Thyroid gland (tissue), 4 donors: ENCODE measurements at places on chromosomes 4 and X.

DNA sequence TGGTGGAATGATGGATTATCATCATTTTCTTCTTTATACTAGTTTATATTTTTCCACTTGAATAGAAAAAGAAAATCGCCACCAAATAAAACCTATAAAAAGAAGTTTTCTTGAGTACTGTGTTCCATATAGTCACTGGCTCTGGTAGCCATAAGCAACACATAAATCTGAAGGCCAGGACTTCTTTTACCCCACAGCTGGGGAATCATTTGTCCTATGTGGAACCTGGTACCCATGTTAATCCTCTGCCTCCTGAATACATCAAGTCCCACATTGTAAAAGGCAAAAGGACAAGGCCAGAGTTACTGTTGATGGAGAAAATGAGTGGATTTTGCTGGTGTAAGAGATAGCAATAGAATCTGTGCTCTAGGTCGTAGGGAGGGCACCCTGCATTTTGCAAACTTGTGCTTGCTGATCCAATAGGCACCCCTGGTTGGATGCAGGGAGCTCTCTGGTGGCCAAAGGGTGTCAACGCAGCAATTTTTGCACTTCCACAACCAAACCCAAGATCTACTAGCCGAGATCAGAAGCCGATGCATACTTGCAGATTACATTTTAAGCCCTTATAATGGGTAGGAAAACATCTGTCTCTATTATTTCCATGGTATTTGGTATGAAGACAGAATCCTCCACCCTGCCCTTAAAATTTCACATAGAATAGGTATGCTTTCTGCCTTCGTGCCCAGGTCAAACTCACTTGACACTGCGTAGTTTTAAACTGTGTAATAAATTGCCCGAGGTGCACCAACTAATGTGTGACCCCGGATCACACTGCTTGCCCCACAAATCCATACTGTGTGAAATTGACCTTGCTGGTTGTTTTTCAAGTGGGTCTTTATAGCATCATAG is 146.2 kb upstream of the SCML1 start:
- DNase-seq = peak; percentile 66

- no peak for DNase-seq
Measured at GRCh38 chrX:46681849-46682248, 77.1 kb downstream of the SLC9A7 start.

GRCh38 chr4:138838251-138838650 is 177.3 kb upstream of the NOCT start:
- no peak for DNase-seq

- DNase-seq = no peak
Measured at GRCh38 chr4:184234155-184234554, 16.5 kb upstream of the ENPP6 start.

GRCh38 chr4:159191989-159192388 is 89.1 kb downstream of the RAPGEF2 start:
- DNase-seq = no peak

DNA sequence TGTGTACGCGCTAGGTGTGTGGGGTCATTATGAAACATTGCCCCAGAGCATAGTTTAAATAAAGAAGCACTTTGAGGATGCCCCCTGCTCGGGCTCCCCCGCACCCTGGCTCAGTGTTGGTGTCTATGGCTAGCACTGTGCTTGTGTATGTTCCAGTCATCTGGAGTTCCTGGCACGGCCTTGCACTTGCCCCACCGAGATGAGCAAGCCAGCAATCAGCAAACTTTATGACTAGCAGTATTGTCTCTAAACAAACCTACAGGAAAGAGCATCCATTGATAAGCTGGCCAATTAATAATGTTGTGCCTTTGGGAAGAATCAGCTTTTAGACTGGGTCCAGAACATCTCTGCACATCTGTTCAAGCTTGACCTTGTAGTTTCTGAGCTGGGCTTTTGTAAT is 707 bp upstream of the SHROOM4 start:
- DNase-seq = no peak

DNA sequence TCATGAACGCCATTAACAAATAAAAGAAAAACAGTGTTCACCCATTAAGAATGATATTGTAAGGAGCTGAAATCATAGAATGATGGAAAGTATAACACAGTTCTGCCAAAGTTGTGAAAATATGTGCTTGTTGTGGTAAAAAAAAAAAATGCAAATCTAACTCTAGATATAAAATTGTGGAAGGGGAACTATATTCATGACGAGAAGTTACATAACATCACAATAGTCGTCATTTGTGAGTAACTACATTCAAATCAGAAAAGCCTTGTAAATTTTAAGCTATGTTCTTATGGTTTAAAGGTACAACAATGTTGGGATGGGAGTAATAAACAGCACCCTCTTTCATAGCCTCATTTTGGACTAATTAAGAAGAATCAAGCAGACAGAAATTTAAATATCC is 57.6 kb upstream of the PRDM8 start:
- DNase-seq = no peak

- no peak for DNase-seq
Measured at GRCh38 chr4:23163647-23164436, 471.1 kb downstream of the GBA3 start.

DNA sequence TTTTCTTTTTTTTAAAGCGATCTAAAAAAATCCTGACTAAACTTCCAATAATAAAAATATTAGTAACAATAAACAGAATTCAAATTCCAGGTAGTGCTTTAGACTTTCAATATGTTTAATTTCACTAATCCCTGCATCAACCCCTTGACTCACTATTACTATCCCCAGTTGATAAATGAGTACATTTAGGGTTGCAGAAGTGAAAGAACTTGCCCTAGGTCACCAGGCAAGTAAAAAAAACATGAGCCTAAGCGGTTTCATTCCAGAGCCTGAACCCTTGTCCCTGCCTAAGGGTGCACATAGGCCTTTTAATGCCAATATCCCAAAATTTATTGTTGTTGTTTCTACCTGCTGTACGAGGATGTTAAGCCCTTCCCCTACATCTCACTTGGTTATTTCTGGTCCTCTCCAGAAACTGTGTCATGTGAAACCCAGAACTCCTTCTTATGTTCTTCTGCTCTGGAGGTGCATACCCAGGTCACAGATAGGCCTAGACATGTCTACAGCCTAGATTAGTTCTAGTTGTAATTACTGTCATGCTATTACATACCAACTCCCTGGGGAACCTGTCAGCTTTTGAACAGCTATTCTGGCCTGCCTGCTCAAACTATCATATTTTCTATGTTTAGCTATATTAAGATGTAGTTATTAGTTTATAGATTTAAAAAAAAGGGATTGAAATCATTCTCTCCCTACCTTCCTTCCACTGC is 244.5 kb upstream of the PITX2 start:
- no peak for DNase-seq

- DNase-seq = no peak
Measured at GRCh38 chrX:136212557-136213111, 38.6 kb downstream of the MAP7D3 start.

- no peak for DNase-seq
Measured at GRCh38 chr4:139241784-139242151, 38.3 kb downstream of the MGARP start.

GRCh38 chrX:10175319-10175871 is 18.6 kb downstream of the CLCN4 start:
- DNase-seq = no peak

- DNase-seq = no peak
Measured at GRCh38 chrX:130145123-130145522, 20.5 kb downstream of the AIFM1 start.

DNA sequence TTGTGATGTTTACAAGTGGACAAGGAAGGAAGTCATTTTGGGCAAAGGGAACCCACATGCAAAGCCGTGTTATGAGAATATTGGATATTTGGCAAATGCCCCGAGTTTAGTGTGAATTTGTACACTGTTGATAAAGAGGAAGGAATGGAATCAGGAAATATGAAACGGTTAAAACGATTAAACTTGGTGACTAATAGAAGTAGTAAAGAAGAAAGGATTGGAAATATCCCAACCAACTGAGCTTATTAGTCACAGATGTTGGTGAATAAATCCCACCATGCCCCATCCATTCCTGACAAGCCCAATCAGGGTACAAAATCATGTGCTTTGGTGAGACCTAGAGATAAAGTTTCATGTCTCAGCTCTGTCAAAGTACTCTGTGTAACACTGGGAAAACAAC is 22.0 kb downstream of the ARHGAP24 start:
- no peak for DNase-seq

- no peak for DNase-seq
Measured at GRCh38 chr4:966266-967112, 6.9 kb downstream of the DGKQ start.

- DNase-seq = no peak
Measured at GRCh38 chrX:40076750-40077575, 20.8 kb downstream of the BCOR start.

GRCh38 chrX:134171661-134172587 is 65.1 kb upstream of the CCDC160 start:
- peak; percentile 32 for DNase-seq

GRCh38 chr4:153725136-153725830 is 34.5 kb downstream of the RNF175 start:
- DNase-seq = no peak

GRCh38 chr4:139799615-139800014 is 134.0 kb downstream of the MGST2 start:
- DNase-seq = no peak

DNA sequence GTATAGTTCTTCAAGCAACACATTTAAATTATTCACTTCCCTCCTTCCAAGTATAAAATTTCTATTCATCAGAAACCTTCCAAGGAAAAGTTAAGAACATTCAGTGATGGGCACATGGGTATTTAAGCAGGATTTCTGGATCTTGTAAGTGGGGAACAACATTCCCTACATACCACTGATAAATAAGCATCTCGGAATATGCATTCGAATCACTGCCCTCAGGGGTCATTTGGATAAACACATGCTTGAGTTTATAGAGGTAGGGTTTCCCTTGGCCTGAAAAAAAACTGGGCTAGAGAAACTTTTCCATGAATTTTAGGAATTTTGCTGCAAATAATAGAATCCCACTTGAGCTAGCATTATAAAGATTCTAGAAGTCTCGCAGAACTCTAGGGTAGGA is 143.9 kb downstream of the SOX3 start:
- DNase-seq = no peak

DNA sequence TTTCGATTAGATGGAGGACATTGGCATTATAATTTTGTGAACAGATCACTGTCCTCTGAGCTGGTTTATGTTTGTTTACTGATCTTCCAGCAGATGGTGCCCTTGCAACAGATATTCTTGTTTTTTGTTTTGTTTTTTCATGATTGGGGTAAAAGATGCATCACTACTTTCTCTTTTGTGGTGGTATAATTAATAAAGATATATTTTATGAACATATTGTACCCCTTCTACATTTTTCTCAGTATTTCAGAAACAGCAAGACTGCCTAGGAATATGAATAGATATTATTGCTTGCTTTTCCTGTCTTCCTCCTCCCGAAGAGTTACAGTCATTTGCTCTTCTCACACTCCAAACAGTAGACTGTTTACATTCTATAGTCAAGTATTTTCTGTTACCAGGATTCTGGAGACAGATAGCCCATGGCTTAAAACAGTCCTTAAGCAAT is 905.2 kb downstream of the TRAM1L1 start:
- DNase-seq = no peak

- DNase-seq = no peak
Measured at GRCh38 chr4:89142691-89143669, 31.6 kb downstream of the TIGD2 start.

DNA sequence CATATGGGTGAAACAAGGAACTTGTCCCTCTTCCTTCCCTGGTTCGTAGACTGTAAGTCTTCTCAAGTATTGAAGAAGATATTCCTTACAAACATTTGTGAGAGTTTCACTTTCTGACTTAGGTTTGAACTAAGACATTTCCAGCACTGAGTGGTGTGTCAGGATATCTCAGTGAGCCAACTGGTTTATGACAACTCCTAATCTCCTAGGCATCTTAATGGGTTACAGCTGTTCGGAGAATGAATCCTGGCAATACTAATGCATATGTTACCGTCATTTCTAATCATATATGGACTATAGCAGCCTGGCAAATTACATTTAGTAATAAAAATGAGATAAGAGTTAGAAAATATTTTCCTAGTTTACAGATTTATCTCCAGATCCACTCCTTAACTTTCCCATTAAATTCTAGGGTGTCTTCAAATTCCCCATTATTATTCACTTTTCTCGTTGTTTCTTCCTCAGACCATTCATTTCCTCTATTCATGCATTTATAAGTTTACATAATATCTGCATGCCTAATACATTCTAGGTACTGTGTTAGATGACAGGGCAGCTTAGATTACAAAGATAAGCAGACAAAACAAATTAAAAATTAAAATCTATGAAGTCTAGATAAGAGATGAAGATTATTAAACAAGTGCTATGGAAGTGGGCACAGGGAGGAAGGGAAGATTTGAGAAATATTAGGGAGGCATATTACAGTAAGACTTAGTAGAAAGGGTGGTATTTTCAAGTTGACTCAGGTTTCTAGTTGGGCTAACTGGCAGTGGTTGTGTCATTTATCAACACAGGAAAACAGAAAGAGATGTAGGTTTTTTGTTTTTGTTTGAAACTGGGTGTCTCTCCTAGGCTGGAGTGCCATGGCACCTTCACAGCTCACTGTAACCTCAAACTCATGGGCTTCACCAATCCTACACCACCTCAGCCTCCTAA is 173.9 kb downstream of the WDFY3 start:
- no peak for DNase-seq

GRCh38 chr4:106503116-106504050 is 134.8 kb upstream of the GIMD1 start:
- no peak for DNase-seq

DNA sequence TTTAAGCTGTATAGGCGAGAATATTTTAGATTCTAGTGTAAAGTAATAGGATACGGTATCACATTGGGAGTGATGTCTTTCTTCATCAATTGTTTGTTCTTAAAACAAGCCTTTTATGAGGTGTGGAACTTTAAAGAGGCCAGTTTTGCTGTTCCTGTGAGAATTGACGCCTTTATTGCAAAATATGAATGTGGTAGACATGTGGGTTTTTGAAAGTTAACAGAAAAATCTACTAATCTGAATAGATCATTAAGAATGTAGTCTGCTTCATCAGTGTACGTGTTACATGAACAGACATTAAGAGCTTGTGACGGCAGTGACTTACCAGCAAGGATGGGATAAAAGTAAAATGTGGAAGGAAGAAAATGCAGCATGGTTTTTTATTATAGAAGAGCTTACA is 63.8 kb downstream of the STOX2 start:
- DNase-seq = no peak

- DNase-seq = no peak
Measured at GRCh38 chrX:11130136-11130535, 19.0 kb downstream of the HCCS start.

DNA sequence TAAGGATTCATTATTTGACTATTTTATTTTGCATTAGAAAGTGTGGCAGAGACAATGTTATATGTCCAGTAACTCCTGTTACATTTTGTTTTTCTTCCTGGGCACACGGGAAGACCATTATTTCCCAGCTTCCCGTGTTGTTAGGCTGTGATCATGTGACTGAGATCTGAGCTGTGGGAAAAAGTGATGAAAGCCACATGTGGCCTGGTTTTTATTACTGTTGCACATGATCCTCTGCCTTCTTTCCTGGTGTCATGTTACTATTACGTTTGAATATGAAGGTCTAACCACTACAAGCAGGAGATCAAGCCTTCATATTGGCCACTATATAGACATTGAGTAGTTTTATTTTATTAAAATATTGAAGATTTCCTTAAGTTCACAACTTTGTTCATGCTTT is 28.2 kb upstream of the MID1 start:
- DNase-seq = no peak

GRCh38 chr4:80070880-80071603 is 2.0 kb downstream of the ANTXR2 start:
- DNase-seq = no peak
